A549 treated with AZD2906 at 1 μM for 4 hours (cell line): ENCODE measurements at places on chromosomes 5 and 9. TPM values are rescaled to one million over a fixed set of nuclear protein-coding genes. Genes with fewer than 3 reads are reported as not detected.

The SSNA1 gene
- 98.0 to 157 TPM (median 144 TPM) in 5 replicates for total RNA-seq

The PCDHB8 gene
- total RNA-seq: 0.24 to 0.28 TPM (median 0.26 TPM) in 5 replicates

The IL33 gene
- total RNA-seq: 0.23 to 0.61 TPM (median 0.25 TPM) in 5 replicates

The CDC20B gene
- total RNA-seq: 0.03 to 0.10 TPM (median 0.07 TPM) in 5 replicates

The SMC2 gene
- 16.6 to 28.0 TPM (median 20.5 TPM) in 5 replicates for total RNA-seq

The NMUR2 gene
- total RNA-seq: 0.08 to 0.17 TPM (median 0.09 TPM) in 5 replicates

The C9 gene
- not detected in 5 replicates for total RNA-seq

The TCF7 gene
- 9.1 to 10.9 TPM (median 9.9 TPM) in 5 replicates for total RNA-seq

The ARRDC1 gene
- 43.4 to 73.2 TPM (median 64.8 TPM) in 5 replicates for total RNA-seq

The ANKRD18B gene
- 3.7 to 5.8 TPM (median 4.8 TPM) in 5 replicates for total RNA-seq

The MEIKIN gene
- not detected in 5 replicates for total RNA-seq

The IL5 gene
- total RNA-seq: not detected in 5 replicates

The OTULINL gene
- total RNA-seq: 22.6 to 28.6 TPM (median 26.3 TPM) in 5 replicates

The ACSL6 gene
- total RNA-seq: 0.06 to 0.28 TPM (median 0.08 TPM) in 5 replicates

The SPINK6 gene
- 0.28 to 0.75 TPM (median 0.36 TPM) in 5 replicates for total RNA-seq
